NCI-H2171 treated with DMSO at 0.1 percent for 48 hours (cell line): ENCODE measurements at places on chromosomes 11 and 22.
A peak's percentile ranks its signal among the peaks of the same experiment; 100 is the strongest.

DNA sequence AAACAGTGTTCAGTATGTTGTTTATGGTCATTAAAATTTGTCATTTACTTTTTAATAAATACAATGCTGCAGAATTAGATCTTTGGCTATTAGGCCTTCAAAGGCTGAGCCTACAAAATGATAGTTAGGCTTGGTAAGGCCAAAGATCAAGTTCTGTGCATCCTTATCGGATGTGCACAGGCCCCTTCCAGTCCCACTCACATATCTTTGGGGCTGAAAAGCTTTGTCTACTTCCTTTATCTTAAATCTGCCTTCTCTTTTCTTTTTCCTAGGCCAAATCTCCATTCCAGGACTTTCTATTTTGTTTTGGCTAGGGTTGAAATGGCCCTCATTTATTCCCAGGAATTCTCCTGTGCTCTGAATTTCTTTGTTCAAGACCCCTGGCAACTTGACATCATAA lies 3.4 kb upstream of the GLB1L2 start:
- no peak for DNase-seq

DNA sequence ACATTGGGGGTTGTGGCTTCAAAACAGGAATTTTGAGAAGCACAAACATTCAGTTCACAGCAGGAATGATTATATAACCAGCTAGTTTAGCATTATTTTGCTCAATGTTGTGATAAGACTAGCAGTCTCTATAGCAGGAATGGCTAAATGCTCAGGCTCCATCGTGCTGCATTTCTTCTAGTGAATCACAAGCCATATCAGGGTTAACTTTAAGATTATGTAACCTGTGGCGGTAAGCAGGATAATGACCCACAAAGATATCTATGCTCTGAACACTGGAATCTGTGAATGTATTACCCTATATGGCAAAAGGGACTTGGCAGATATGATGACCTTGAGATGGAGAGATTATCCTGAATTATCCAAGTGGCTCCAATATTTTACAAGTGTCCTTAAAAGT lies 14.8 kb downstream of the FSHB start:
- no peak for DNase-seq

DNA sequence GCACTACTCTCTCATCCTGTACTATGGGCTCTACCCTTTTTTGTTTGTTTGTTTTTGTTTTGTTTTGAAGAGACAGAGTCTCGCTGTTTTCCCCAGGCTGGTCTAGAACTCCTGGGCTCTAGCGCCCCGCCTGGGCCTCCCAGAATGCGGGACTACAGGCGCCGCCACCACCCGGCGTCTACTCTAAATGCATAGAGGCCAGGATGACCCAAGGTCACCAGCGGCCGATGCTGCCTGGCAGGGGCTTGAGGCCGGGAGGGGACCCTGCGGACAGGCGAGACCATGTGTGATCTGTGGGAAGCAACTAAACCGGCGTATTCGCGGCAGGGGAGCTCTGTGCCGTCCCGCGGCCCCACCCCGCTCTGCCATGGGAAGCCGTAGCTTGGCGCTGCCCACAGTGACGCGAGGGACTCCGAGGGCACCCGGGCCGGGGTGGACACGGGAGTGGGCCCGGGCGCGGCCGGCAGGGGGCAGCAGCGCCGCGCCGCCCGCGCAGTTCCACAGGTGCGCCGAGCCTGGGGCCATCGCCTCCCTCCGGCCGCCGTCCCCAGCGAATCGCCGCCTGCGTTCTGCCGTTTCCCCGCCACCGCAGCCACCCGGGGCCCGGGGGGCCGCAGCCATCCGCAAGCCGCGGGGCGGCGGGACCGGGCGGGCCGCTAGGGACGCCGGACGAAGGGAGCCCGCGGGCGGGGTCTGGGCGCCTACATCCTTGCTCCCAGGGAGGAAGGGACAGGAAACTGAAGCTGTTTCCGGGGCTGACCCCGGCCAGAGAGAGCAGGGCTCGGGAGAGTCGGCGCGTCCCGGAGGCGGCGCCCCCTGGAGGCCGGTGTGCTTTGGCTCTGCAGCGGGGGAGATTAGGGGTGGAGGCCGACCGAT lies 12.3 kb upstream of the HDHD5 start:
- peak; percentile 68 for DNase-seq

DNA sequence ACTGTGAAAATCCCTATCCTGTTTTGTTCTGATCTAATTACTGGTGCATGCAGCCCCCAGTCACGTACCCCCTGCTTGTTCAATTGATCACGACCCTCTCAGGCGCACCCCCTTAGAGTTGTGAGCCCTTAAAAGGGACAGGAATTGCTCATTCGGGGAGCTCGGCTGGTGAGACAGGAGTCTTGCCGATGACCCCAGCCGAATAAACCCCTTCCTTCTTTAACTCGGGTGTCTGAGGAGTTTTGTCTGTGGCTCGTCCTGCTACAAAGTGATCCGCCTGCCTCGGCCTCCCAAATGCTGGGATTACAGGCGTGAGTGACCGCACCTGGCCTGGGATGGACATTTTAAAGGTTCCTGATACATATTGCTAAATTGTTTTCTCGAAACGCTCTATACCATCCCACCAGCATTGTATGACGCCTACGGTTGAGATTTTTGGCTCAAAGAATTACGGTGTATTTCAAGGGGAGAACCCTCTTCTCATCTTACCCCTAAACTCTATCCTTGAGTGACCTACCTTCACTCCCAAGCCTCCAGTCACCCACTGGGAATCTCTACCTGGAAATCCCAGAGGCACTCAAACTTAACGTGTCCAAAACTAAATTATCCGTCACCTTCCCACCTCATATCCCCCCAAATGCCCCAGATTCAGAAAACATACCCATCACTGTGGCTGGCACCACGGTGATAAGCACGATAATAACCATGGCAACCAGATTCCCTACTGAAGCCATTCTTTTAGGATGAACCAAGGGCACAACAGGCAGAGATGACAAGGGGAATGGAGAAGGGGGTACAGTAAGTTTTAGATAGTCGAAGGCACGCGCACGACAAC lies 789 bp upstream of the POLA2 start:
- peak; percentile 82 for DNase-seq

DNA sequence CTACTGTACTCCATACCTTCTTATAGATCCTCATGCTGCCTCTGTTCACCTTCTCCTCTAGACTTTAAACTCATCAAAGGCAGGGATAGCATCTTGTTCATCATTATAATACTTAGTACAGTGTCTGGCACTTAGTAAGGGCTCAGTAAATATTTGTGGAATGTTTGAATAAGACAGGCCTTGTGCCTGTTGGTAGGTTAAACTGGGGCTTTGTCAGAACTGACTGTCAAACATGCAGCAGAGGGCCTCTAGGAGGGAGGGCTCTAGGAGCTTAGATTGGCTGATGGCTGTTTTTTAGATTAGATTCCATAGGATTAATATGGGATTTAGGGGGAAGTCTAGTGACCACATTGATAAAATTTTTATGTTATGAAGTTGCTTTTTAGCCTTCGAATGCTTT lies 70.8 kb downstream of the RNF169 start:
- DNase-seq = no peak
